ENCODE measurements at places on chromosomes 6 and 20. TPM values are rescaled to one million over a fixed set of nuclear protein-coding genes. Genes with fewer than 3 reads are reported as not detected.

WFDC9 gene
- not detected for total RNA-seq

- H3K27me3 ChIP-seq: no peaks in the 10 kb centered on the region
- DNase-seq: no peak
- no peaks in the 10 kb centered on the region for H3K4me1 ChIP-seq
- no peak overlapping the region for H3K4me3 ChIP-seq
- no peaks in the 10 kb centered on the region for H3K36me3 ChIP-seq
- H3K27ac ChIP-seq: no peak overlapping the region
Measured at GRCh38 chr20:55880361-55880760, 125.0 kb downstream of the CBLN4 start.

NHSL1 gene
- total RNA-seq: 4.8 TPM

HLA-C gene
- 219 TPM for total RNA-seq

GRCh38 chr20:53345536-53346334 lies 247.9 kb downstream of the ZNF217 start:
- peaks cover 50% of the 10 kb centered on the region for H3K27me3 ChIP-seq
- H3K4me3 ChIP-seq: no peak overlapping the region
- H3K4me1 ChIP-seq: no peaks in the 10 kb centered on the region
- no peaks in the 10 kb centered on the region for H3K36me3 ChIP-seq
- no peak overlapping the region for H3K27ac ChIP-seq
- no peak for DNase-seq

HSPA12B gene
- not detected for total RNA-seq

DNA sequence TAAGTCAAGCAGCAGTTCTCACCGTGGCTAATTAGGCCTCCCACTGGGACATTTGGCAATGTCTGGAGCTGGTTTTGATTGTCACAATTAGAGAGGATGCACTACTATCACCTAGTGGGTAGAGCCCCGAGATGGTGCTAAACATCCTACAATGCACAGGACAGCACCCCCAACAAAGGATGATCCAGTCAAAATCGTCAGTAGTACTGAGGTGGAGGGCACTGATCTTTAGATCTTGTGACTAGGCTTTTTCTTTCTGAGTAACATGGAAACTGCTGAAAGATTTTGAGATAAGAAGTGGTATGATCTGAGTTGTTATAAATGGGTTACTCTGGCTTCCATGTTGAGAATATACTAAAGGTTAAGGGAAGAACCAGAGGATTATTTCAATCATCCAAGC lies 12.0 kb downstream of the UBD start:
- no peak for DNase-seq
- H3K4me3 ChIP-seq: no peak overlapping the region
- H3K27me3 ChIP-seq: peaks cover 64% of the 10 kb centered on the region
- H3K36me3 ChIP-seq: no peaks in the 10 kb centered on the region
- no peaks in the 10 kb centered on the region for H3K4me1 ChIP-seq
- no peak overlapping the region for H3K27ac ChIP-seq

MYBL2 gene
- total RNA-seq: 103 TPM

DNA sequence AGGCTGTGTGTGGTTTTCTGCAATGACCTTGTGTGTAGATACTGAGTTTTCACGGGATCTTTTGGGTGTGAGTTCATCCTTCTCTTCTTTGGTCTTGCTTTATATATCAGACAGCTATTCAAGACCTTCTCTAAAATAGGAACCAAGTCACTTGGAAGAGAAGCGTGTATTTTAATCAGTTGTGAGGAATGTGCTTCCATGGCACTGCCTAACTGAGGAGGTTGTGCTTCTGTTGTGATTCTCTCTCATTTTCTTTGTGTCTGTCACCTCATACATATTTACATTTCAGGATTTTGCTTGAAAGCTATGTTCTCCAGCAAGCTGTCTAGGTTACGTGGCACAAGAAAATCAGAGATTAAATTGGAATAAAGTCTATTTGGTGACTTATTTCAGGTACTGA lies 428.7 kb downstream of the QKI start:
- H3K27me3 ChIP-seq: no peaks in the 10 kb centered on the region
- H3K36me3 ChIP-seq: no peaks in the 10 kb centered on the region
- H3K4me1 ChIP-seq: no peaks in the 10 kb centered on the region
- H3K27ac ChIP-seq: no peak overlapping the region
- H3K4me3 ChIP-seq: no peak overlapping the region
- no peak for DNase-seq

GRCh38 chr6:151747896-151748295 lies 59.6 kb upstream of the ESR1 start:
- peaks cover 9% of the 10 kb centered on the region for H3K4me1 ChIP-seq
- no peaks in the 10 kb centered on the region for H3K27me3 ChIP-seq
- no peak overlapping the region for H3K4me3 ChIP-seq
- no peaks in the 10 kb centered on the region for H3K36me3 ChIP-seq

All from PC-3 (cell line).